Glomerular endothelial cell (primary cell): ENCODE measurements at places on chromosomes 3 and 15.

DNA sequence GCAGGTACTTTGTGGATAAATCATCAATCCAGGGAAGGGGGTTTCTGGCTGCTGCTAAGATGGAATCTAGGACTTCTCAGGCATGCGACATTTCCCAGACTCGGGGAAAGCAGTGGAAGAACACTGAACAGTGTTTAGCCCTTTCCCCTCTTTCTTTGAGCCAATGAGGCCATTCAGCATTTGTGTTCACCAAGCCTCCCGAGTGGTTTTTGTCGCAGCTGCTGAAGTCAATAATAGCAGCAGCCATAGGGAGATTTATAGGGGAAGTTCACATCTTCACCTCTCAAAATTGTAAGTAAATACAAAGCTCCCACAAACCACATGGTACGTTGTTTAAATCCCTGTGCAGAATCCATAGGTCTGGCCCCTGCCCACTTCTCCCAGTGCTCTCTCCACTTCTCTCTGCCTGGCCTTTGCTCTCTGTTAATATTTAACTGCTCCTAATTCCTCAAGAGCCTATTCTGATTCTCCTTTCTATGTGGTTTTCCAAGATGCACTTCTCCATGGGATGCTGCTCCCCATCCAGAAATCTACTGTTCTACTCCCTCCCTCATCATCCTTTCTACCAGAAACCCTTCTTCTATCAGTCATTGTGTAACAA, 230.7 kb downstream of the SHQ1 start:
- no peak for DNase-seq

- DNase-seq, result no peak
These were observed 84.6 kb downstream of the GREM1 start for GRCh38 chr15:32802286-32802936.

- DNase-seq, result no peak
These were observed 134.8 kb downstream of the THRB start for GRCh38 chr3:24359645-24360462.

DNA sequence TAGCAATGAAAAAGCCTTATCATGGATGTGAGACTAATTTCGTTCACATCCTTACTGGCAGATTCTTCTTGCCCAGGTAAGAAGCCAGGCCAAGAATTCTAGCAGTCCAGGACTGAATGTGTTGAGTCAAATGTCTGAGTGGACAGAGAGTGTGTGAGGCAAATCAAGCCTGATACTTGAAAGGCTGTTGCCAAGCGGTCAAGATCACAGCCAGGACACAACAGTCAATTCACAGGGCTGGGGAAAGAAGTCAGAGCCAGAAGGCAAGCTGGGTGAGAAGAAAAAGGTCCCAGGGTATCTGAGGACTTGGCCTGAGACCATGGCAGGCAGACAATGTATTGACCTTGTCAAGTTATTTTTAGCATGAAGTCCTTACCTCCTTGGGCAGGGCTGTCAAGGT, 301.3 kb downstream of the ZNF385D start:
- no peak for DNase-seq

- DNase-seq, result no peak
These were observed 61.4 kb downstream of the FRMD4B start for GRCh38 chr3:69324362-69325025.

- no peak for DNase-seq
These were observed 29.4 kb downstream of the NR2F2 start for GRCh38 chr15:96359616-96360521.

DNA sequence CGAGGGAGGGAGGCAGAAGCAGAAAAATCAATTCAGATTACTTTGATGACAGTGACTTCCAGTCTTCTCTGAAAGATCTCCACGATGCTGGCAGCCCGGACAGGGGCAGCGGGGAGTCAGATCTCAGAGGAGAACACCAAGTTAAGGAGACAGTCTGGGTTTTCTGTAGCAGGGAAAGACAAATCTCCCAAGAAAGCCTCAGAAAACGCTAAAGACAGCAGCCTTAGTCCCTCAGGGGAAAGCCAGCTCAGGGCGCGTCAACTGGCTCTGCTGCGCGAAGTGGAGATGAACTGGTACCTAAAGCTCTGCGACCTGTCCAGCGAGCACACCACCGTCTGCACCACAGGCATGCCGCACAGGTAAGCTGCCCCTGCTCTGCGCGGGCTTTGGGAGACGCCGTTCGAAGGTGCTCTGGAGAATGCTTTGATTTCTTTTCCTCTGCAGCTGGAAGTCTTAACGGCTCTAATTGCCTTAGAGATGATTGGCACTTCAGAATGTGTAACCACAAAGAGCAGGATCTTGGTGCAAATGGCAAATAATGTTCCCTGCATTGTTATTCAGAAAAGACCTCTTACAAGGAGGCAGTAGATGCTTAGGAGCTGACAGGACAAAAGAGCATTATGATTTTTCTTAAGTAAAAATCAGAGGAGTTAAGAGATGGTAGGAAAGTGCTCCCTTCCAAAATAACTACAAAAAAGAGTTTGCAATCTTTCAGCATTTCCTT, at the start of gene KCNAB1:
KCNAB1 (plus strand) TSS at position 51 of the 724 bp plus-strand sequence.
- no peak for DNase-seq

GRCh38 chr3:94372026-94372425, 309.2 kb downstream of the NSUN3 start:
- DNase-seq, result no peak

- no peak for DNase-seq
These were observed 544.9 kb downstream of the NSUN3 start for GRCh38 chr3:94607778-94608177.

DNA sequence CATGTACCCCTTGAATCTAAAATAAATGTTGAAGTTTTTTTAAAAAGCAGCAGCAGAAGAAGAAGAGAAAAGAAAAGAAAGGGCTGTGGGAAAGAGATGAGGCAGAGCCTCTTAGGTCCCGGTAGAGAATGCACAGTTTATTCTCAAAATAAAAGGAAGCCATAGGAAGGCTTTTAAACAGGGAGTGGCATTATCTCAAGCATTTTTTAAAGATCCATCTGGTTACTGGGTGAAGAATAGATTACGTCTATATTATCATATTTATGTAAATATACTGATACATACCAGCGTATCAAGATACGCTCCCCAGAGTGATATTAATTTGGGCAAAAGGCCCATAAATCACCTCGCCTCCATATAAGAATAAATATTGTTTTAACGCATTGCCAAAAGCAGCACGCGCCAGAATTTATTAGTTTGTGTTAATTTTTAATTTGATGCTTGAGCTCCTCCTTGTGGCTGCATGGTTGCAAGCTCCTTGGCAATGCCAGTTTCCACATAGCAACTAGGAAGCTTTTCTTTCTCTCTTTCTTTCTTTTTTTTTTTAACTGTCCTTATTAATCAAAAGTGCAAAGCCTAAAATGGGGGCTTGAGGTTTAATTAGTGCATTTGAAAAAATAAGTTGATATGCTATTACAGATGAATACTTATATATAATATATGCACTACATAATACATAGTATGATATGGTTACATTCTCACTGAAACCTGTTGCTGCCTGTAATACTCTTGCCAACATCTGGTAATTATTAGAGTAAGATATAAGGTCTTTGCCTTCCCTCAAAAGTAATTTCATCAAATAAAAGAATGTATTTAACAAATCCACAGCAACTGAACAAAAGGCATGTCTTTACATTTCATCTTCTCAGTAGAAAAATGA, 242.8 kb upstream of the UBE2E2 start:
- peak; percentile 29 for DNase-seq
